ENCODE measurements at places on chromosomes 4 and X.

DNA sequence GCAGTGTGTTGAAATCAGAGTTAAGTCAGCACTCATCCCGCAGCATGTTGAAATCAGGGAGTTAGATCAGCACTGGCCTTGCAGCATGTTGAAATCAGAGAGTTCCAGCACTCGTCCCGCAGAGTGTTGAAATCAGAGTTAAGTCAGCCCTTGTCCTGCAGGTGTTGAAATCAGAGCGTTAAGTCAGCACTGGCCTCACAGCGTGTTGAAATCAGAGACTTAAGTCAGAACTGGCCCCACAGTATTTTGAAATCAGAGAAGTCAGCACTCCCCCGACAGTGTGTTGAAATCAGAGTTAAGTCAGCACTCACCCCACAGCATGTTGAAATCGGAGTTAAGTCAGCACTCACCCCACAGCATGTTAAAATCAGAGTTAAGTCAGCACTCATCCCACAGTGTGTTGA, 10.9 kb upstream of the UVSSA start:
- no peak for DNase-seq

DNA sequence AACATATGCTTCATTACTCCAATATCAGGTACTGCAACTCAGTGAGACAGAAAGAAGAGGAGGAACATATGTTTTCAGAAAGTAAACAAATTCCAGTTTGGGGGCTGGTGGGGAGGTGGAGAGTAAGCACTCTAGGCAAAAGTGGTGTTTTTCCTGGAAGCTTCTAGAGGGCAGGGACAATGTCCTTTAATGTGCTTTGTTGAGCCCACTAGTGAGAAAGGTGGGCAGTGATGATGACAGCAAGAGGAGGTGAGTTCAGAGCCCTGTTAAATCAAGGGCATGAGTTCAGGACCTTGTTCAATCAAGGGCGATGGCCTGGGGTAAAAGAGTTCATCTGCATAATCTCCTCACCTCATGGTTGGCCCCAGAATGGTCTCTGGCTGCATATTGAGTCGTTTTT, 38.4 kb downstream of the GPC3 start:
- no peak for DNase-seq

GRCh38 chr4:36652857-36653256, 371.4 kb downstream of the DTHD1 start:
- DNase-seq: no peak

DNA sequence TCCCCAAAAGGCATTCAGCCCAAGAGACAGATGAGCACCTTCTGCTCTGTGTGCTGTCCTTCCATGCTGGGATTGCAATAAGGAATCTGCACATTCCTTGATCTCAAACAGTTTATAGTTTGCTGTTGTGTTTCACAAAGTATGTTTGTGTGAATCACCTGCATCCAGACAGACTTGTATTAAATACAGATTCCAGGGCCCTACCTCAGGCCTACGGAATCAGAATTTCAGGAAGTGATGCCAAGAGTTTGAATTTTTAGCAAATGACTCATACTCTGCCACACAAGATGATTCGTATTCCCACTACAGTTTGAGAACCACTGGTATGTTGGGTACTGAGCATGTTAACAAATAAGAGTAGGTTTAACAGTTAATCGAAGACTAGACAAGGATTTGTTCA, 7.0 kb downstream of the VAMP7 start:
- DNase-seq: no peak

DNA sequence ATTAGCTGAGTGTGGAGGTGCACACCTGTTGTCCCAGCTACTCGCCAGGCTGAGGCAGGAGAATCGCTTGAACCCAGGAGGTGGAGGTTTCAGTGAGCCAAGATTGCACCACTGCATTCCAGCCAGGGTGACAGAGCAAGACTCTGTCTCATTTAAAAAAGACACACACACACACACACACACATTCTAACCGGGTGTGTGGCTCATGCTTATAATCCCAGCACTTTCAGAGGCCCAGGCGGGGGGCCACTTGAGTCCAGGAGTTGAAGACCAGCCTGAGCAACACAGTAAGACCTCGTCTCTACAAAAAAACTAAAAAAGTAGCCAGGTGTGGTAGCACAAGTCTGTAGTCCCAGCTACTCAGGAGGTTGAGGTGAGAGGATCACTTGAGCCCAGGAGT, 152.3 kb downstream of the LRBA start:
- DNase-seq: no peak
